ENCODE measurements at places on chromosomes 16 and 17.

DNA sequence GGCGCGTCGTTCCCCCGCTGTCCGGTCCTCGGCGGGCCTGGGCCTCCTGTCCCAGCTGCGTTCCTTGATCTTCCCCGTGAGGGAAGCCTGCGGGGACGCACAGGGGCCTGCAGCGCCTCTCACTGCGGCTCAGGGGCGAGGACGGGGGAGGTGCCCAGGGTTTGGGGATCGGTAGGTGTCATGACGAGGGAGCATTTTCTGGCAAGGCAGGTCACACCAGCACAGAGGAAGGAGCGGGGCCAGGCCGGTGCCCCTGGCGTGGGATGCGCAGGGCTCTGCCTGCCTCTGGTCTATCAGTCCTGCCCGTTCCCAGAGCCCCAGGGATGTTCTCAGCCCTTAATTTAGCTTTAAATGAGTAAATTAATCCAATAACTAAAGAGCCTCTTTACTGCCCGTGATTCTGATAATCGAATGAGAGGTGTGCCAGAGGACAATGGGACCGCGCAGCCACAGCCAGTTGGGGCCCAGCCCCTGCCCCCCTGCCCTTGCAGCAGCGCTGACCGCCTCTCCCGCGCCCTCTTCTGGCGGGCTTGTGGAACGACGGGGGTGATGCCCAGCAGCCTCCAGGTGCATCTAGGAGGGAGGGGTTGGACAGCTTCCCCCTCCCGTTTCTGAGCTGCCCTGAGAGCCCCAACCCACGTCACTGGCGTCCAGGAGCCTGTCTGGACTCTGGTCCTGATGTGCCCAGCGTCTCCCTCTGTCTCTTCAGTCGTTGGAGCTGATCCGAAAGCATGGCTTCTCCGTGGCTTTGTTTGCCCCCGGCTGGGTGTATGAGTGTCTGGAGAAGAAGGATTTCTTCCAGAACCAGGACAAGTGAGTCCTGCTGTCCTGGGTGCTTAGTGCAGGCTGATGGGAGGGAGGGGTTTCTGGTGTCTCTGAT is 7.9 kb downstream of the ENGASE start:
- no peak for DNase-seq

DNA sequence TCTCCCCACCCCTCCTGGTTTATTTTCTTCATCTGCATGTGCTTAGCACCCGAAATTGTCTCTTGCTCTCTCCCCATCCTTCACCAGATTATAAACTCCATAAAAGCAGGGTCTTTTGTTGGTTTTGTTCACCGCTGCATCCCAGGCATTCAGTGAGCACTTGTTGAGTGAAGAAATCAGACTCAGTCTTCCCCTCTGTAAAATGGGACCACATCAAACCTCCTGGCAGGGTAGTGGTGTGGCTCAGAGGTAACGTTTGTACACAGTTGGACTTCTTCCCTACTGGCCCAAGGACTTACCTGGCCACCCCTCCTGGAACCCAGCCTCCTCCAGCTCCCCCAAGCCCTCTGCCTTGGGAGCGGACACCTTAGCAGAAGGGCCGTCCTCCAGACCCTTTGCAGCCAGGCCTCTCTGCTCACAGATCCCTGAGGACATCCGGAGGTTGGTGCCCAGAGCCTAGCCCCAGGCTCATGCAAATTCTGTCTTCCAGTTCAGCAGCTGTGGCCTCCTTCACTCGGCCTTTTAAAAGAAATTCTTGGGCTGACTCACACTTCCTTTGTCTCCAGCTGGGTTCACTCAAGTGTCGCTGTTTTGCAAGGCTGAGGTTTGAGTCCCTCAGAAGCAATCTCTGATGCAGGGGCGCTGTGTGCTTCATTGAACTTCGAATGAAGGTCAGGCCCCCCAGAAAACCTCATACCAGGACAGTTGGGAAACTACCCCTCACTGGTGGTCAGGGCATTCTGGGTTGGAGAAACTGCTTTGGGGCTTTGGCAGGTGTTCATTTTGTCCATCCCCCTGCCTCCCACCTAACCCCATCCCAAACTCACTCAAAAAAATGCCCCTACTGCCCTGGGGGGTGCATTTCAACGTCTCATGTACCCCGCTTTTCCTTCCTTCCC is 16.8 kb upstream of the RMI2 start:
- peak; percentile 86 for DNase-seq

- DNase-seq: no peak
Measured at GRCh38 chr16:10885246-10885645, 8.2 kb downstream of the CIITA start.

DNA sequence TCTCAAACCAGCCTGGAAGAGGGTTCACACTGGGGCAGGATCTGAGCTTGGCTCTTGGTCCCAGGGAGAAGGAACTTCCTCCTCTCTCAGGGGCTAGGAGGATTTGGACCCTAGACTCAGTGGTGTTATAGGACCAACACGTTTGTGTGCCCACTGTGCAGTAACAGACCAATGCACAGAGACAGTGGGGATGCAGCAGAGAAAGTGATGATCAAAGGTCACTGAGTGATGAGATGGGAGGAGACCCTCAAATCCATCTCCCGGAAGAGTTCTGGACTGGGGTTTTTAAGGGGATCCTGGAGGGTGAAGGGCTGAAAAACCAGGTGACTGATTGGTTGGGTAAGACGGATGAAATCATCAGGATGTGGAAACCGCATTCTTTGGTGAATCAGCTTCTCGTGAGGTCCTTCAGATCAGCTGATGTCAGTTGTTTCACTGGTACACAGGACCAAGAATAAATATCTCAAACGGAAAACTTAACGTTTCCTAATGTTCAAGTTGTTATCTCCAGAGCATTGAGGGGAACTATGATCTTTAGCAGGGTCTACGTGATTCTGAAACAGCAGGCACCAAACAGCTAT is 3.3 kb upstream of the VAC14 start:
- peak; percentile 37 for DNase-seq

- DNase-seq: no peak
Measured at GRCh38 chr16:14284930-14285512, 213.9 kb downstream of the MRTFB start.

GRCh38 chr17:32553168-32553567 is 66.4 kb downstream of the CDK5R1 start:
- no peak for DNase-seq

DNA sequence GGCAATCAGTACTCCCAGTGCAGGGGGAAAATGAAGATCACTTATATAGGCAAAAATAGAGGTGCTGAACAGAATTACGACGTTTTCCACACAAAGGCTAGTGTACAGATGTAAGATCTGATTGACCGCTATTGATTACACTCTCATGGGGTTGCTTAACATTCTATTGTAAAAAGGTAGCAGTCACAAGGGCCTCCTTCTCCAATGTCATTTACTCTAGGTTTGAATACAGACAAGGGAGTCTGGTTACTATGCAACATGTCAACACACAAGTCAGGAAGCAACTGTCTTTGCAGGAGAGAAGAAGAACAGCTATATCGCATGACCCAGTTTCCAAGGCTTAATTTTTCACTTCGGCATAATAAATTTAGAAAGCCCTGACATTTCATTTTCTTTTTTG is 7.9 kb downstream of the KRT37 start:
- no peak for DNase-seq

DNA sequence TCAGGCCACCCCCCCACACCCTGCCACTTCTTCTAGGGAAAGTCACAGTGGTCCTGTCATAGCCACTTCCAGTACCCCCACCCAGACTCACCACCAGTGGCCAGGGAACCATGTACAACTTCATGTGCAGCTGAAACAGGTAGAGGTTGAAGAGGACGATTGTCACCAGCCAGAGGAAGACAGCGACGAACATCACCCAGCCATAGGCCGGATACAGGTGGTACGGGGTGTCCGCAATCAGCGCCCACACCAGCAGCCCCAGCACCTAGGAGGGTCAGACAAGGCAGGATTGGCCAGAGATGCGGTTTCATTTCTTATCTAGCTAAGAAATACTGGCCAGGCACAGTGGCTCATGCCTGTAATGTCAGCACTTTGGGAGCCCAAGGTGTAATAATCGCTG is 16.7 kb downstream of the ARL2BP start:
- no peak for DNase-seq

DNA sequence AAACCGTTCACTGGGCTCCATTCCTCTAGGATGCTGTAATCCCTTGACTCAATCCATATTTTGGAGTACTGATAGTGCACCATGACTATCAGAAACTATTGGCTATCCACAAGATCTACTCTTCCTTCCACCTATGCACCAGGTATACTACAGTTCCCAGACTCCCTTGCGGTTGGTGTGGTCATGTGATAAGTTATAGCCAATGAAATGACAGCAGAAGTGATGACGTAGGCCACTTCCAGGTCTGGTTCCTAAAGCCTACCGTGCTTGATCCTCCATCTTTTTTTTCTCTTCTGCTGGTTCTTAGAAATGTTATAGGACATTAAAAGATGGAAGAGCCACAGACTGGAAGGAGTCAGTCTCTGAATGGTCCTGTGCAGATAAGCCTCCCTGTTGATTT is 278.8 kb upstream of the C16orf82 start:
- no peak for DNase-seq

DNA sequence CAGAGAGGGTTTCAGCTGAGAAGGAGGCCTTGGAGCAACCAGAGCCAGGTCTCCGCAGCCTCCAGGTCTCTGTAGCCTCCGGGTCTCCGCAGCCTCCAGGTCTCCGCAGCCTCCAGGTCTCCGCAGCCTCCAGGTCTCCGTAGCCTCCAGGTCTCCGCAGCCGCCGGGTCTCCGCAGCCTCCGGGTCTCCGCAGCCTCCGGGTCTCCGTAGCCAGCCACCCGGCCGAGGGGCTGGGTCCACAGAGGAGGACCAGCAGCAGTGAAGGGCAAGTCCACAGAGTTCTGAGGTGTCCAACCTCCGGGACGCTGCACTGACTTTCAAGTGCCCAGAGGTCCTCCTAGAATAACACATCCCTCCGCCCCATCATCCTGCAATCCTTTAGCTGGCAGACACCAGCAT is 221.0 kb downstream of the RBFOX3 start:
- DNase-seq: no peak

- DNase-seq: peak; percentile 90
Measured at GRCh38 chr17:45228763-45229539, 7.3 kb downstream of the FMNL1 start.

GRCh38 chr16:57911743-57912142 is 59.2 kb downstream of the CNGB1 start:
- DNase-seq: no peak

GRCh38 chr16:79715061-79715460 is 114.5 kb upstream of the MAF start:
- no peak for DNase-seq

GRCh38 chr17:4635823-4636375 is 5.6 kb downstream of the ALOX15 start:
- DNase-seq: no peak

DNA sequence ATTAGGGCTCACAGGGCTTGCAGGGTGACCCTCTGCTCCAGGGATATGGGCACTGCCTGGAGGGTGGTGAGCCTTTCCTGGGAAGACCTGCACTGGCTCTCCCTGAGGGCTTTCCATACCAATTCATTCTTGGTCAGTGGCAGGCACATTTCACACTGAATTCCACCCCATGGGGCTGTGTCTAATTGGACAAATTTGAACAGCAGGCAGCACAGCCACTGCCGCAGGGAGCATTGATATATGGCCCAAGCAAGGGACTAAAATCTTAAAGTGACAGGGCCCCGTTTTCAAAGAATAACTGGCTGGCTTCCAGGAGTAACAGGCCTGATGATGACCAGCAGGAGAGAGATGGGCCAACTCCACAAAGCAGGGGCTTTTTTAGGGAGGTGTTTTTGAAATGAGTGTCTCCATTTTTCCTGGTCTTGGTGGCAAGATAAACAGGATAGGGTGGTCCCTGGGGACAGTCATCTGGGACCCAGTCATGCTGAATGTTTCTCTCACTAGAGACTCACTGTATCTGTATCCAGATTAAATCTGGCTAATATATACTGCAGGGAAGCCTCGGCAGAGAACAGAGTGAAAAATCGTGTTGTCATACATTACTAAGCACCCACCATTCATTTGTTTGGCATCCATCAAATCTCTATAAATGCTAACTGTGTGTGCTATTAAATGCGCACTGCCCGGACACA is 74.1 kb upstream of the TBX2 start:
- peak; percentile 68 for DNase-seq

GRCh38 chr16:4330277-4330874 is 14.5 kb downstream of the GLIS2 start:
- peak; percentile 80 for DNase-seq

DNA sequence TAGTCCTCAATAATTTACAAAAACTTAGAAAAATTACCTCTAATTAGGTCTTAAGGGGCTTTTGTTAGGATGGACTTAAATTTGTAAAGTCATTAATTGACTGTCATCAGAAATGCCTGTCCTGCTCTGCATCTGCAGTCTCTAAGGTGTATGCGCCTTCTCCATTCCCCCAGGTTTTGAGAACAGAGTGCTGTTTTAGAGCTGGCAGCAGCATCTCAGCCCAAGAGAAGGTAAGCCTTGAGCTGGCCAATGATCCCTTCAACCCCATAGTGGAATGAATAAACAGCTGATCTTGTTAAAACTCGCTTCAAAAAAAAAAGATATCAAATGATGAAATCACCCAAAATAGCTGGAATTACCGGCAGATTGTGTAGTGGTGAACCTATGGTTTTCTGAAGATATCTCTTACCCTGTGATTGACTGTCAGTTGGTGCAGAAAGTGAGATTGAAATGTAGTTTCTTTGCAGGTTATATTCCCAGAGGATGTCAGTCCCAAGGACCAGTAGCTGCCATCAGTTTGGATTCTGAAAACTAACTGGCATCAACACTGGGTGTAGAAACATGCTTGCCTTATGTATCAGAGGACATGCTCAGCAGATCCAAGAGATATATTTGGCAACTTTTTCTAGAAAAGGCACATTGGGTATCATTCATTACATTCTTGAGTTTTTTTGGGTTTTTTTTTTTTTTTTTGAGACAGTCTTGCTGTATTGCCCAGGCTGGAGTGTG is 25.7 kb downstream of the TRPV2 start:
- DNase-seq: no peak

GRCh38 chr17:83064732-83065659 is 14.4 kb upstream of the METRNL start:
- DNase-seq: no peak
